ENCODE measurements at places on chromosomes 16 and 17.

DNA sequence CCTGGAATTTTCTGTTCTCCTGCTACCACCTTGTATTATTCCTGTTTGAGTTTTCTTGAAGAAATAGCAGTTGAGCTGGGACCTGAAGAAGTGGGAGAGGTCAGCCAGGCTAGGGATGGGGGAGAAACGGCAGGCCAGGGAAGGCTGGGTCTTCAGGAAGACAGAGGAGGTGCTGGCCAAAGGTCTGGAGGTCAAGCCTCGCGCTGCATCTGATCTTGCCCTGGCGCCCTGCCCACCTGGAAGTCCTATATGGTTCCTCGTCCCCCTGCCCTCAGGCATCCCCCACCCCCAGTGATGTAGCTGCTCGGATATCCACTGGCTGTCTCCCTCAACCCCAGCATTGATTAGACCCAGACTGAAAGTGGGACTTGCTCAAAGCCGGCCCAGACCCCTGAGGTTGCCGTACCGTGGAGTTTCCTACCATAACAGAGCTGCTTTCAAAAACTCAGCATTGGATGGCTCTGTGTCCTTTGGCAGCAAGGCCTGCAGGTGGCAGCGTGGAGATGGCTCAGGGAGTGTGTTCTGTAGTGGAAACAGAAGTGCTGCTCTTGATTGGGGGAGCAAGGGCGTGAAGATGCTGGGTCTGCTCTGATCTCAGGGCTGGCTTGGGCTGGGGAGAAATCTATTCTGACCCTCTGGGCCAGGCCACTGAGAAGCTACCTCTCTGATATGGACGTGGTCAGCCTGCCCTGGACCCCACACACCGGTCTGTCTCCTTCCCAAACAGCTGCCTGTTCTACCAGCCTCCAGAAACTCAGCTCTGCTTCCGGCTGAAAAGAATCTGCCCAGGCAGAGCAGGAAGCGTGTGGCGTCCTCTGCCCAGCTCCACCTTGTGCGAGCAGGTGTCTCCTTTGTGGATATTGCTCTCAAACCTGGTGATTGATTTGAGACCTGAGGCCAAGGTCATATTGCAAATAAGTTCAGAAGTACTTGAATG lies 107.0 kb upstream of the CACNG5 start:
- DNase-seq, result peak; percentile 35

GRCh38 chr17:78748730-78749317 lies 33.2 kb downstream of the CYTH1 start:
- DNase-seq, result no peak

- no peak for DNase-seq
Measured at GRCh38 chr17:69995476-69995875, 79.5 kb upstream of the KCNJ16 start.

GRCh38 chr16:75023009-75023408 lies 24.2 kb downstream of the ZNRF1 start:
- DNase-seq, result no peak

GRCh38 chr17:57752031-57752905 lies 7.2 kb upstream of the CCDC182 start:
- DNase-seq, result no peak

GRCh38 chr16:53546988-53547391 lies 44.0 kb upstream of the AKTIP start:
- DNase-seq, result no peak

DNA sequence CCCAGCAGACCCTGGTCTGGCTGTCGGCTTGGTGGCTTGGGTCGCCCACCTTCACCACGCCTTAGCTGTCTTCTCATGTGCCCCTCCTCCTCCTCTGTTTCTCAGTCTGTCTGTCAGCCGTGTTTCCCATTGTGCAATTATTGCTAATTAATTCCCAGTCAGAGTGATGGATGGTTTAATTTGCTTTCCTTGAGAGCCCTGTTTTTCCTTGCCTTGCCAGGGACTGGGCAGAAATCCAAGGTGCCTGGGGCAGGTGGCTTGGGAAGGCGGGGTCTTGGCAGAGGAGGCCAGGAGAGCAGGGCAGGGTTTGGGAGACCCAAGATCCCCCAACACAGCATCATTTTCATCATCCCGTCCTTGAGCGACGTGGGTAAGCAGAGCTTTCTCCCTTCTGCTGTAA lies 21.3 kb downstream of the NECAB2 start:
- DNase-seq, result no peak

DNA sequence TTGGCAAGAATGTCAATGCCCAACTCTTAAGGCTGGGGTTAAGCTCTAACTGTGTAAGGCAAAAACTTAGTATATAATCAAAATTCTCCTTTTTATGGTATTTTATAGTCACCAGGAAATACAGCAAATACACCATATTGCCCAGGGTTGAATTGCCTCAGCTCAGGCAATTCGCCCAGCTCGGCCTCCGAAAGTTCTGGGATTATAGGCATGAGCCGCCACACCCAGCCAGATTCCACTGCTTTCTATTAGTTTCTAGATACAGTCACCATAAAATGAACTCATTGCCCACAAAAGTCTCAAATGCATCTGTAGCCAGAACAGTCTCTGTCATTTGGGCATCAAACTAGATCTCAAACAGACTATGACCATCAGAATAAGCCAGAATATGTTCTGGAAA lies 238.7 kb upstream of the TOX3 start:
- no peak for DNase-seq

DNA sequence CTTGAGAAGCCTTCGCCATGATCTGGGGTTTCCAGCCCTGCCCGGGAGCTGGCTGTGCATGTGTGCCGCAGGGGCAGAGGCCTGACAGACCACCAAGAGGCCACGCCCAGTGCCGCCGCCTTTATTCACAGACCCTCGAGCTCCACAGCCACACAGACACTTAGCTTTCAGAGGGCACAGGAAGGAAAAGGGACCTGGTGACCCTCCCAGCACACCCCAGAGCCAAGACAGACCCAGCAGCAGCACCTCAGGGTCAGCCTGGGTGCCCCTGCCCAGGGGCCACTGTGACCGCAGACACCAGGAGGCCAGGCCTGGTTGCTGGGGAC lies 10.8 kb downstream of the MCRIP1 start:
- no peak for DNase-seq

GRCh38 chr17:78126895-78127238 lies 1.7 kb downstream of the TMC6 start:
- no peak for DNase-seq

GRCh38 chr16:80744856-80745255 lies 59.5 kb downstream of the CDYL2 start:
- DNase-seq, result no peak

GRCh38 chr17:28703552-28704218 lies 8.0 kb downstream of the PROCA1 start:
- DNase-seq, result no peak

- no peak for DNase-seq
Measured at GRCh38 chr17:51463353-51463752, 203.0 kb downstream of the UTP18 start.

GRCh38 chr17:14089179-14089578 lies 19.9 kb downstream of the COX10 start:
- DNase-seq, result no peak

- no peak for DNase-seq
Measured at GRCh38 chr17:68532826-68533225, 20.6 kb downstream of the PRKAR1A start.

DNA sequence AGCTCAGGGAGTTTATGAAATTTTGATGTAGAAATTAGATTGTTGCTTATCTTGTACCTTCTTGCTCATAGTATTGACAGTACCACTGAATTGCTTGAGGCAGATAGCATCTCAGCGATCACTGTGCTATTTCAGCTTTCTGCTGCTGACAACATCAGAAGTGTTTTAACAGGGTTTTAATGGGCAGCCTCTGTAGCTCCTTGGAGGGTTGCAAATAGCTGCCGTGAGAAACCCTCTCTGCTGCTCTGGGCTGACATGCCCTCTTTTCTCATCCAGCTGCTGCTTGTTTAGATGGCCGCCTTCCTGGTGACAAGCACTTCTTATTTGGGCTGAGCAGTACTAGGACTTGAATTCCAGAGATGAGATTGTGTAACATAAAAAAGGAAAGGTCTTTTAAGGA lies 180.2 kb upstream of the TBX2 start:
- no peak for DNase-seq

DNA sequence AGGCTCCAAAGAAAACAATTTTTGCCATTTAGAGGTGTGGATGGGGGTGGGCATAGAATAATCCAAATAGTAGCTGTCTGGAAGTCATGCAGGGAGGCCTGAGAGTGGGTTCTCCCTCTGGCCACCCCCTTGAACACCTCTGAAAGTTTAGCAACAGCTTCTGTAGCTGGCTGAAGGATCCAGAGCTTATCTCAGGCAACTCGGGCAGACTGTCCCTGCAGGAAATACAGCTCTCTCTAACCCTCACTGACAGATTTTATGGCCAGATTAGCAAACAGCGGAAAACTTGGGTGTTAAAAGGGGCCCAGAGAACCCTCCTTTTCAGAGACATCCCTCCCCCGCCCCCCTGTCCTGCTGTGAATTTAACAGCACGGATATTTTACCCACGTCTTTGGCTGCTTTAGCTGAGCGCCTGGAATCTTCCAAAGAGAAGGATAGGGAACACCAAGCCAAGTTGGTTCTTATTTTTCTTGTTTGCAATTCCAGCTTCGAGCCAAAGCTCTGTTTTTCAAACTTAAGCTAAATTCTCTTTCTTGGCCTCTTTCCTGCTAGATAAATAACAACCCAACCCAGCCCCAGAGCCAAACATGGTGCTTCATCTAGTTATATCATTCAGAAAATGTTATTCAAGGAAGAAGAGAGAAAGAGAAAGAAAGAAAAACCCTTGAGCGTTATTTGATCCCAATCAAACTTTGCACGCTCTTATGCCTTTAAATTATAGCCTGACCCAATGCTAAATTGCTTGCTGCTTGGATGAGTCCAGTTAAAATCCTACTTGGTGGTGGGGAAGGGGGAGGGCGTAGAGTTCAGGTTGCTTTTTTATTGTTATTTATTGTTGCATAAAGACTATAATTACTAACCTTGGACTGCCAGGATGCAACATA lies 2.3 kb upstream of the HOXB2 start:
- no peak for DNase-seq

GRCh38 chr16:7731141-7731540 lies 398.5 kb downstream of the RBFOX1 start:
- no peak for DNase-seq

GRCh38 chr16:88597856-88598491 lies 27.8 kb downstream of the ZC3H18 start:
- no peak for DNase-seq

GRCh38 chr16:73166947-73167550 lies 119.1 kb upstream of the ZFHX3 start:
- no peak for DNase-seq

- no peak for DNase-seq
Measured at GRCh38 chr16:51155199-51155607, 4.1 kb upstream of the SALL1 start.

DNA sequence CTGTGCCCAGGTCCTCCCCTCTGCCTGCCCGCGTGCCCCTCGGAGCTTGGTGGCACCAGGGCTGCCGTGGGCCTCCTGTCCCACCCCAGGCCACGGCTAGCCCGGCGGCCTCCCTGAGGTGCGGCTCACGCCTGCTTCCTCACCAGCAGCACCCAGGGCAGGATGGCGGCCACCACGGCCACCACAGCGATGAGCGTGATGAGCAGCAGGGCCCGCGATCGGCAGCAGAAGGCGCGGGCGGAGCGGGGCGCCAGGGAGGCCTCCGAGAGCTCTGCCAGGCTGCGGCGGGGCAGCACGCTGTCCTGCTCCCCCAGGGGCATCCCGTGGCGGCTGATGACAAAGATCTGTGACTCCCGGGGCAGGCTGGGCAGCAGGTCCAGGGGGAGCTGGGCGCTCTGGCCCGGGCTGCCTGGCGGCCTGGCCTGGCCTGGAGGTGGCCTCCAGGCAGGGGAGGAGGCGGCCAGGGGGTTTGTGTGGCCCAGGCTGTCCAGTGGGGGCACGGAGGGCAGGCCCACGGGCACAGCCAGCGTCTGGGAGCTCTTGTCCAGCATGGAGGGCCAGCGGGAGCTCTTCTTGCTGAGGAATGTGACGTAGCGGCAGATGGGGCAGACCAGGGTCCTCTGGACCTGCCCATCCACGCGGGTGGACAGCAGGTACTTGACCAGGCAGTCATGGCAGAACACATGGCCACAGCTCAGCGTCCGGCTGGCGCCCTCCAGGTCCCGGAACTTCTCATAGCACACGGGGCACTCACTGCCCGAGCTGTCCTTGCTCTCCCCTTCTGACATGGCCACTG lies 4.8 kb downstream of the RNF222 start:
- DNase-seq, result no peak

GRCh38 chr17:34816848-34817247 lies 144.4 kb downstream of the CCT6B start:
- DNase-seq, result no peak

- DNase-seq, result no peak
Measured at GRCh38 chr17:12509801-12510200, 155.9 kb upstream of the MYOCD start.

- DNase-seq, result no peak
Measured at GRCh38 chr17:77651988-77652387, 306.5 kb upstream of the TNRC6C start.

GRCh38 chr17:61450641-61451537 lies 1.3 kb upstream of the TBX4 start:
- no peak for DNase-seq

DNA sequence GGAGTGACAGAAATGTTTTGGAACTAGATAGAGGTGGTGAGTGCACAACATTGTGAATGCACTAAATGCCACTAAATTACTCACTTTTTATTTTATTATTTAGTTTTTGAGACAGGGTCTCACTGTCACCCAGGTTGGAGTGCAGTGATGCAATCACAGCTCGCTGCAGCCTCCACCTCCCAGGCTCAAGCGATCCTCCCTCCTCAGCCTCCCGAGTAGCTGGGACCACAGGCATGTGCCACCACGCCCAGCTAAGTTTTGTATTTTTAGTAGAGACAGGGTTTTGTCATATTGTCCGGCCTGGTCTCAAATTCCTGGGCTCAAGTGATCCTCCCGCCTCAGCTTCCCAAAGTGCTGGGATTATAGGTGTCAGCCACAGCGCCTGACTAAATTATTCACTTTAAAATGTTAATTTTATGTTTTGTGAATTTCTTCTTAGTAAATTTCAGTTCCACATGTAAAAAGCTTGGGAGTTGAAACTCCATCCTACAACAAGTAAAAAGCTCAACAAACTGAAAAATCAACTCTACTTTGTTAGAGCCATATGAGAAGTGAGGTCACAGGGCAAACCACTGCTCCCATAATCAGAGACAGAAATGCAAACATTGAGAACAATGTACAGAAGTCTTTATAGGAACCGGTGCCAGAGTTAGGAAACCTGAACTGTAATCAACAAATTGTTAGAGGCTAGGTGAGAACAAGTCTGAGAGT lies 13.8 kb upstream of the SLC5A10 start:
- no peak for DNase-seq

GRCh38 chr17:56913353-56913866 lies 439 bp downstream of the TRIM25 start:
- DNase-seq, result no peak

- no peak for DNase-seq
Measured at GRCh38 chr17:34610039-34610438, 30.7 kb downstream of the TMEM132E start.

GRCh38 chr17:33520426-33521330 lies 227.6 kb upstream of the ASIC2 start:
- no peak for DNase-seq

DNA sequence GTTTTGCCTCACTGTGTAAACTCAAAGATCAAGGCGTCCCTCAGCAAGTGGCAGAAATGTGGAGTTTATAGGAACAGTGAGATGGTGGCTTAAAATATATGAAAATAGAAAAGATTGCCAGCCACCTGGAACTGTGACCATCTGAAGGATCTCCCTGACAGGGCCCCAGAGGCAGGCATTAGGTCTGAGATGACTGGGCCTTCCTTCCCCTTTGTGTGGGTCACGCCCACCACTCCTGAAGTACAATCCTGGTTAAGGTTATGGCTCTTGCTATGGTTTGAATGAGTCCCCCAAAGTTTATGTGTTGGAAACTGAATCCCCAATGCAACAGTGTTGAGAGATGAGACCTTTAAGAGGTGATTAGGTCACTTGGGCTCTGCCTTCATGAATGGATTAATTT lies 6.4 kb downstream of the ST6GALNAC2 start:
- no peak for DNase-seq

GRCh38 chr17:45423304-45423974 lies 9.2 kb downstream of the ARHGAP27 start:
- DNase-seq, result no peak

Data from NCI-H446 (cell line).